Heart right ventricle (tissue), 16 donors: ENCODE measurements at places on chromosomes 4 and X. TPM values are rescaled to one million over a fixed set of nuclear protein-coding genes. Genes with fewer than 3 reads are reported as not detected.

XAGE1A gene
- total RNA-seq: not detected

DNA sequence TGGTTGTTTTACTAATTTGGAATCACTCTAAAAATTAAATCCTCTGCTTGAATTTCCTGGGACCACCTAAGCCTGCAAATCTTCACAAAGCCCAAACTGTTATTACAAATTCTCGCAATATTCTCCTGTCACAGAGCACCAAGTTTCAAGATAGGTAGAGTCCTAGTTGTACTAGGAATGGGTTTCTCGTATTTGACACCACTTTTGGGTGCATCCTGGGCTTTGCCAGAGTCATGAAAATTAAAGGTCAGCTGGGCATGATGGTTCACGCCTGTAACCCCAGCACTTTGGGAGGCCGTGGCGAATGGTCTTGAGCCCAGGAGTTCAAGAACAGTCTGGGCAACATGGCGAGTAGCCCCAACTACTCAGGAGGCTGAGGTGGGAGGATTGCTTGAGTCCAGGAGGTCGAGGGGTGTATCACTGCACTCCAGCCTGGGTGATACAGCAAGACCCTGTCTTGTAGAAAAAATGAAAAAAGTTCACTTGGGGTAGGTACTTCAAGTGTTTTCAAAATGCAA lies 30.6 kb upstream of the MANBA start:
- no peak for DNase-seq
- no peaks in the 10 kb centered on the region for H3K27me3 ChIP-seq
- no peak overlapping the region for H3K4me3 ChIP-seq
- no peaks in the 10 kb centered on the region for H3K4me1 ChIP-seq
- H3K36me3 ChIP-seq: no peaks in the 10 kb centered on the region

GRCh38 chr4:115491686-115492085 lies 378.3 kb upstream of the NDST4 start:
- H3K4me1 ChIP-seq: no peaks in the 10 kb centered on the region
- no peaks in the 10 kb centered on the region for H3K27me3 ChIP-seq
- DNase-seq: no peak
- H3K4me3 ChIP-seq: no peak overlapping the region
- H3K36me3 ChIP-seq: no peaks in the 10 kb centered on the region

DNA sequence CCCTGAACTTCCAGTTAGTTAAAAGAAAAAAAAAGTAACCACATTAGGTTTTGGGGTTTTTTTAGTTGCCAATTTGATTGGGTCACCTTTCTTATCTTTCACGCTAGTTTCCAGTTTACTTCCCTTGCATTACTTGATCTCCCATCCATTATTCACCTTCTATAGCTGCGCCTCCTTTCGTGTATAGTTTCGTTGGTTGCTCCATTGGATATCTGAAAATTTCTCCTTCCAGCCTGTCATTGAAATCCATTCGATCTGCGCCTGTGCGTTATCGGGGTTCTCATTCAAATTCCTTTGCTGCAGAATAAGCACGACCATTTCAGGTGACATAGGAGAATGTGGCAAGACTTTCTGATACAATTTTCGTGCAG lies 764 bp downstream of the TRAPPC11 start:
- H3K4me1 ChIP-seq: peaks cover 15% of the 10 kb centered on the region
- no peak for DNase-seq
- no peaks in the 10 kb centered on the region for H3K36me3 ChIP-seq
- no peaks in the 10 kb centered on the region for H3K27me3 ChIP-seq

SYN1 gene
- 12.2 TPM for total RNA-seq

- no peak overlapping the region for H3K27ac ChIP-seq
- no peaks in the 10 kb centered on the region for H3K4me1 ChIP-seq
- no peaks in the 10 kb centered on the region for H3K27me3 ChIP-seq
- DNase-seq: no peak
- no peak overlapping the region for H3K4me3 ChIP-seq
Measured at GRCh38 chr4:75497133-75497532, 17.1 kb downstream of the RCHY1 start.

NMU gene
- not detected for total RNA-seq

BANK1 gene
- total RNA-seq: 0.56 TPM

GRCh38 chr4:56505269-56506130 lies at the start of gene ARL9:
Gene ARL9 (plus strand): TSS chr4:56505791. CDS start chr4:56505863, 72 bp downstream.
- peaks cover 6% of the 10 kb centered on the region for H3K27me3 ChIP-seq
- H3K4me3 ChIP-seq: peak within 1 kb of the TSS; percentile 56
- no peaks in the 10 kb centered on the region for H3K36me3 ChIP-seq

DNA sequence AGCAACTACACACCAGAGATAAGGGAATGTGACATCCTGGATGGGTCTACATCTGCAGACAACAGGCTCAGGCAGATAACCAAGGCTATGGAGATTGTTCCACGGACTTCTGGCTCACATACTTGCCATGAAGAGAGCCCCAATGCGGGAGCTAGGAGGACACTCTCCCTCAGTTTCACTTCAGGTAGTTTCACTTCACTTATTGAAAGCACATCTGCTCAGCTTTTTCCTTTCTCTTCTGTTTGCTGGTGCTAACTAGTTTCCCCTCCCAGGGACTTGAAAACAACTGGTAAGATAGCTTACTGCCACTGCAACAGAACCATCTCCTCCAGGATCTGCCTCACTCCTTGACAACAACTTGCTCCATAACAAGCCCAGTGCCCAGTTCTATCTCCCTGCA lies 1.4 kb upstream of the CT47C1 start:
- no peaks in the 10 kb centered on the region for H3K4me1 ChIP-seq
- no peaks in the 10 kb centered on the region for H3K27me3 ChIP-seq
- H3K36me3 ChIP-seq: no peaks in the 10 kb centered on the region
- H3K27ac ChIP-seq: no peak overlapping the region
- no peak for DNase-seq

RIBC1 gene
- 0.50 TPM for total RNA-seq

FUNDC1 gene
- total RNA-seq: 26.8 TPM

- H3K27me3 ChIP-seq: no peaks in the 10 kb centered on the region
- DNase-seq: no peak
- H3K4me3 ChIP-seq: peak overlapping the region; percentile 47
- H3K4me1 ChIP-seq: no peaks in the 10 kb centered on the region
- H3K27ac ChIP-seq: peak overlapping the region; percentile 47
Measured at GRCh38 chrX:48972220-48973164, 848 bp upstream of the KCND1 start.

DNA sequence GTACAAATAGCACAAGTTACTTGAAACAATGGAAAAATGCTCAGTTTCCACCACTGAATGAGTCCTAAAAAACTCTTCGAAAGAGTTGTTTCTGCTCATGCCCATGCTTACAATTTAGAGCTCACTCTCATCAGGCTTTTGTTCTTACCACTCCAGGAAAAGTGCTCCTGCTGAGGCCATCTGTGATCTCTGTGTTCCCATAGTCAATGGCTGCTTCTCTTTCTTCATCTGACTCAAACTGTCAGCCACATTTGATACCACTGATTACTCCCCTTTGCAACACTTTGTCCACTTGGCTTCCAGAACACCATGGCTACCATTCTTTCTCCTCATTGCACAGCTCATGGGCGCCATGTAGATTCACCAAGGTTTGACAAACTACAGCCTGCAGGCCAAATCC lies 80.0 kb upstream of the SLC34A2 start:
- no peaks in the 10 kb centered on the region for H3K27me3 ChIP-seq
- no peak overlapping the region for H3K4me3 ChIP-seq
- no peaks in the 10 kb centered on the region for H3K36me3 ChIP-seq
- DNase-seq: no peak
- H3K27ac ChIP-seq: no peak overlapping the region
- H3K4me1 ChIP-seq: no peaks in the 10 kb centered on the region

UGT2B15 gene
- not detected for total RNA-seq

- H3K4me3 ChIP-seq: no peak overlapping the region
- H3K36me3 ChIP-seq: no peaks in the 10 kb centered on the region
- no peak overlapping the region for H3K27ac ChIP-seq
- H3K4me1 ChIP-seq: no peaks in the 10 kb centered on the region
Measured at GRCh38 chr4:109978704-109979454, 66.2 kb downstream of the EGF start.

- no peak for DNase-seq
- no peaks in the 10 kb centered on the region for H3K36me3 ChIP-seq
- no peaks in the 10 kb centered on the region for H3K27me3 ChIP-seq
- H3K27ac ChIP-seq: no peak overlapping the region
Measured at GRCh38 chr4:163857903-163858302, 363.4 kb downstream of the TMA16 start.

XK gene
- 5.8 TPM for total RNA-seq

COPS4 gene
- 48.1 TPM for total RNA-seq

DNA sequence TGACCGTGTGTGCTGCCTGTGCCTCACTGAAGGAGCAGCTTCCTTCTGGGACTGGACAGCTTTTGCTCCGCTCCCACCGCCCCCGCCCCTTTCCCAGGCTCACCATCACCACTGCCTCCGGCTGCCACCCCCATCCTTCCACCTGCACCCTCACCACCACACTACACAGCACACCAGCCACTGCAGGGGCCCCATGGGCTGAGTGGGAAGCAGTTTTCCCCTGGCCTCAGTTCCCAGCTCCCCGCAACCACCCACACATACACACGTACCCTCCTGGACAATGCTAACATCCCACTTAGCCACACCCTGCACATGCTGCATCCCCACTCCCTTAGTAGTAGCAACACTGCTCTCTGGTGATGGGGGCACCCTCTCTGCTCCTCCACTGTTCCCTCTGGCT lies 29.6 kb upstream of the COX18 start:
- H3K4me3 ChIP-seq: no peak overlapping the region
- no peak for DNase-seq
- H3K27me3 ChIP-seq: no peaks in the 10 kb centered on the region
- H3K36me3 ChIP-seq: peaks cover 61% of the 10 kb centered on the region
- H3K4me1 ChIP-seq: no peaks in the 10 kb centered on the region

- no peaks in the 10 kb centered on the region for H3K27me3 ChIP-seq
- no peak overlapping the region for H3K4me3 ChIP-seq
- no peaks in the 10 kb centered on the region for H3K36me3 ChIP-seq
- no peak for DNase-seq
- H3K4me1 ChIP-seq: no peaks in the 10 kb centered on the region
Measured at GRCh38 chrX:10747975-10748374, 127.6 kb upstream of the MID1 start.

GRCh38 chr4:107780665-107781064 lies 44.1 kb upstream of the SGMS2 start:
- H3K27ac ChIP-seq: no peak overlapping the region
- DNase-seq: no peak
- no peak overlapping the region for H3K4me3 ChIP-seq
- H3K27me3 ChIP-seq: no peaks in the 10 kb centered on the region
- H3K36me3 ChIP-seq: no peaks in the 10 kb centered on the region
- H3K4me1 ChIP-seq: no peaks in the 10 kb centered on the region

DNA sequence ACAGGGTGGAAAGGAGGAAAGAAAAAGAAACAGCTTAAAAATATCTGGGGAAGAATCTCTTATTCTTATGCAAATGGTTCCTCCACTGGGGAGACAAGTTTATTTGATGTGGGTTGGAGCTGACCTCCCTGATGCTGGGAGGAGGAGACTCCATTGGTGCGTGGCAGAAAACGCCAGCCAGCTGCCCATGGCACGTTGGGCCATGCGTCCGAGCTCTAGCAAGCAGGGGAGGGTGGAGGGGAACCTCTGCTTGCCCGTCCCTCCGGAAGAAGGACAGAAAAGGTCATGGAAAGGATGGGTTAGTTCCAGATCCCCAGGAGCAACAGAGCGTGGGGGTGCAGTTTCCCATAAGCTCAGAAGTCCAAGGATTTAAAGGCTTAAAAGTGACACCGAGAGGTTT lies 210.4 kb downstream of the KLHL4 start:
- H3K27me3 ChIP-seq: no peaks in the 10 kb centered on the region
- H3K4me3 ChIP-seq: no peak overlapping the region
- DNase-seq: no peak
- H3K36me3 ChIP-seq: no peaks in the 10 kb centered on the region
- no peak overlapping the region for H3K27ac ChIP-seq

ABCG2 gene
- 8.7 TPM for total RNA-seq

GJB1 gene
- not detected for total RNA-seq

HTRA3 gene
- total RNA-seq: 77.5 TPM

SPANXC gene
- total RNA-seq: not detected

GRCh38 chr4:73917081-73917501 lies 47.9 kb downstream of the CXCL1 start:
- no peaks in the 10 kb centered on the region for H3K4me1 ChIP-seq
- DNase-seq: no peak
- no peak overlapping the region for H3K4me3 ChIP-seq
- no peaks in the 10 kb centered on the region for H3K27me3 ChIP-seq
- no peaks in the 10 kb centered on the region for H3K36me3 ChIP-seq

DNA sequence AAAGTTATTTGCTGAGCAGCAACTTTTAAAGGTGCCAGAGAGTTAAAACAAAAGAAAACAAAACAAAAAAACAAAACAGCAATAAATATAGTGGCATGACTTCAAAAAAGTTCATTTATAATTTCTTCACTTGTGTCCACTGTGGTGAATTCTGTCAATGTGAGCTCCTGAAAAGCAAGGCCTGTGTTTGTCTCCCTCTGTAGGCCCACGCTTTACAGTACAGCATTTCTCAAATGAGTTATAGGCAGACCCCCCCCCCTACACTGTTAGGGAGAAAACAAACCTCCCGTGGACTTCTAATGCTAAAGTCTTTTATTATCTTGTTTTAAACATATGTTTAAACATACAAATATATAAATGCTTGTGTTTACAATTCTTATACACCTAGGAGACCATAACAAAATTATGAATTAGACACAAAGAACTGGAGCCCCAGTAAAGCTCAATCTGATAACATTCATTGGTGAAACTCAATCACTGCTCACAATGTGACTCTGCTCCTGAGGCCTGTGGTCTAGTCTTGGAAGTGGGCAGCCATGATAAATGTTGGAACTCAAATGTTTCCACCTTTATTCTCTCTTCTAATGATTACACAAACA lies 47.0 kb upstream of the SCOC start:
- H3K27ac ChIP-seq: no peak overlapping the region
- no peak for DNase-seq
- no peak overlapping the region for H3K4me3 ChIP-seq
- no peaks in the 10 kb centered on the region for H3K36me3 ChIP-seq
- H3K27me3 ChIP-seq: no peaks in the 10 kb centered on the region
- no peaks in the 10 kb centered on the region for H3K4me1 ChIP-seq

ABLIM2 gene
- 19.7 TPM for total RNA-seq

GRCh38 chr4:181289198-181289597 lies 954.0 kb upstream of the TENM3 start:
- no peaks in the 10 kb centered on the region for H3K36me3 ChIP-seq

NAP1L5 gene
- 7.9 TPM for total RNA-seq

GRCh38 chr4:2079926-2080325 lies 20.8 kb downstream of the NAT8L start:
- H3K36me3 ChIP-seq: no peaks in the 10 kb centered on the region
- DNase-seq: no peak
- H3K27me3 ChIP-seq: no peaks in the 10 kb centered on the region
- H3K27ac ChIP-seq: no peak overlapping the region

SPIN2A gene
- total RNA-seq: 0.51 TPM
